RKO (cell line): ENCODE measurements at places on chromosomes 5 and 9.

DNA sequence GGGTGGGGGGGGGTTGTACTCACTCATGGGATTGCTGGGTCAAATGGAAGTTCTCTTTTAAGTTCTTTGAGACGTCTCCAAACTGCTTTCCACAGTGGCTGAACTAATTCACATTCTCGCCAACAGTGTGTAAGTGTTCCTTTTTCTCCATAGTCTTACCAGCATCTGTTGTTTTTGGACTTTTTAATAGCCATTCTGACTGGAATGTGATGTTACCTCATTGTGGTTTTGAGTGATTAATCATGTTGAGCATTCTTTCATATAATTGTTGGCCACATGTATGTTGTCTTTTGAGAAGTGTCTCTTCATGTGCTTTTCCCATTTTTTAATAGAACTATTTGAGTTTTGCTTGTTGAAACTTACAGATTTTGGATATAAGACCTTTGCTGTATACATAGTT is 94.9 kb upstream of the PLPPR1 start:
- DNase-seq, result peak; percentile 34

- no peak for DNase-seq
These were observed at the start of gene HRCT1 for GRCh38 chr9:35905912-35906679. TSS of gene HRCT1 (plus strand) at chr9:35906202. CDS start at chr9:35906288, 86 bp downstream.

- no peak for DNase-seq
These were observed 111.9 kb downstream of the FBN2 start for GRCh38 chr5:128426090-128426534.

- DNase-seq, result peak; percentile 93
These were observed at the start of gene CDC14B for GRCh38 chr9:96619491-96620180. TSS of gene CDC14B (minus strand) at chr9:96619843. CDS start at chr9:96619378, 465 bp downstream.

- DNase-seq, result peak; percentile 74
These were observed 482.9 kb downstream of the AGTPBP1 start for GRCh38 chr9:85258823-85259370.

DNA sequence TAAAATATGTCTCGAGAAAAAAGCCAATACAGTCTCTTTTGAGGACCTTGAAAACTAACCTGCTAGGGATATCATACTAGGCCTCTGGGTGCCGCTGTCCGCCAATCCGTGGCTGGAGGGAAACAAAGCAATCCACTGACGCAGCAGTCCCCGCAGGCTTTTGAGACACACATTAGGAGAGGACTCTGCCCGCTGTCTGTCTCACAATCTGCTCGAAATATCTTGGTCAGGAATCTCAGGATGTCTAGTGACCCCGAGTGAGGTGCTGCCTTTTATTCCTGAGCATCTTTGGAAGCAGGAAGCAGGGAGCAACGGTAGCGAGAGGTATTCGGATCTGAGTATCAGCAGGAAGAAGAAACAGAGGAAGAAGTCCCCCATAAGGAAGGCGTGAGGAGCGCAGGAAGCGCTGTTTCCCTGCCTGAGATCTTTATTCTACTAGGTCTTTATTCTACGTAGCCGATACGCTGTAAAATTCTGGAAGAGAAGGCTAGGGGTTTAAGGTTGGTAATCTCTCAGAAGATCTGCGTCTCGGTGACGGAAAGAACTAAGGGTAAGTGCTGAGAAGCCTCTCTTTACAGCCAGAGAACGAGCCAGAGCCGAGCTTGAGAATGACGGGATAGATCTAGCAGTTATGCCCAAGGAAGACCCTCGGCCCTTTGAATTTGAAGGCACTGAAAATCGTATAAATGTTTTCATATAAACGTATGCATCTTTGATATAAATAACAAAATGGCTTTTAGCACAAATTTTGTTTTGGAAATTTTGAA is 4.0 kb upstream of the PCDHGA1 start:
- DNase-seq, result peak; percentile 90

- no peak for DNase-seq
These were observed 86.6 kb downstream of the FEM1C start for GRCh38 chr5:115458003-115458409.

- no peak for DNase-seq
These were observed 363 bp upstream of the SLC25A48 start for GRCh38 chr5:135833961-135834638.

DNA sequence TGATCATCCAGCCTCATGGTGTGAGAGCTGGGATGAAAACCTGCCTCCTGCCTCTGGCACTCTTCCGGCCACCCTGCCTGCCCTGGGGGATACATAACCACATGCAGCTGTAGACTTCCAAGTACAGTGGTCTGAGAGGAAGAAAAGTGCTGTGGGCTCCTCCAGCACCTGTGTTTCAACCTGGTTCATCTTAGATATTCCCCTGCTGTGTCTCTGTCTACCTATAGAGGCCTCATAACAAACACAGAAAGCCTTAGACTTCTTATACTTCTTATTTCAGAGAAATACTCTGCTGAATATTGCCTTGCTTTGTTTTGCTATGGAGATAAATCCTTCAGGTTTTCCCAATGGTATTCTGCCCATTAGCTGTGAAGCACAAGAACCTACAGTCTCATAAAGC is 19.6 kb upstream of the TNFAIP8 start:
- DNase-seq, result no peak
